Amygdala (tissue), 56 donors: ENCODE measurements at places on chromosomes 6 and 20.

GRCh38 chr20:3904224-3904623 lies 15.0 kb downstream of the PANK2 start:
- DNase-seq = no peak

- DNase-seq = peak; percentile 31
Observed at GRCh38 chr20:45372646-45373352, 5.3 kb downstream of the TP53TG5 start.

DNA sequence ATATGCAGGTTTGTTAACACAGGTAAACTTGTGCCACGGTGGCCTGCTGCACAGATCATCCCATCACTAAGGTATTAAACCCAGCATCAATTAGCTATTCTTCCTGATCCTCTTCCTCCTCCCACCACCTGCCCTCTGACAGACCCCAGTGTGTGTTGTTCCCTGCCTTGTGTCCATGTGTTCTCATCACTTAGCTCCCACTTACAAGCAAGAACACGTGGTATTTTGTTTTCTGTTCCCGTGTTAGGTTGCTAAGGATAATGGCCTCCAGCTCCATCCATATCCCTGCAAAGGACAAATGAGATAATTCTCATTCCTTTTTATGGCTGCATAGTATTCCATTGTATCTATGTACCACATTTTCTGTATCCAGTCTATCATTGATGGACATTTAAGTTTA lies 294.0 kb downstream of the PKHD1 start:
- DNase-seq = no peak

- DNase-seq = no peak
Observed at GRCh38 chr20:16752082-16752481, 3.9 kb downstream of the OTOR start.

DNA sequence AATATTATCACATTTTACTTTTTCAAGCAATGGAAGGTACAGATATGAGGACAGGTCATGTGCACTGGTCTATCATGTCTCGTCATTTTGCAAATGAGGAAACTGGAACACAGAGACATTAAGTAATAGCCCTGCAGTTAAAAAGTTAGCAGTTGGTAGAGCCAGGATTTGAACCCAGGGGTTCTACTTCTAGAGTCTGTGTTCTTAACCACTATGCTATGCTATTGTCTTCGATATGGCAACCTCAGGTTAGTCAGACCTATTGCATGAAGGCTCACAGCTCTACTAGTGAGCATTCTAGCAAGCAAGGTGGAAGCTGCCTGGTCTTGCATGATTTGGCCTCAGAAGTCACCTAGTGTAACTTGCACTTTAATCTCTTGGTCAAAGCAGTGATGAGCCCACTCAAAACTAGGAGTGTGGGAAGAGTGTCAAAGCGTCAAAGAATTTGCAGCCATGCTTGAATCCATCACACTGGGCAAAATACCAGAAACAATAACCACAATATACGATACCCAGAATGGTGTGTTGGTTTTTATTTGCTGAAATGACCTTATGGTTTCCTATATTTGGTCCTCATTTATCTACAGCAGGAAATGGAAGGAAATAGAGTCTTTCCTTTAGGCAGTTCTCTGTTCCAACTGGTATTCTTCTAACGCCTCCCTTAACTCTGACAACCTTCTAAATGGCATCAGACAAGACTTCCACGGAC lies 20.4 kb upstream of the BMP2 start:
- no peak for DNase-seq

DNA sequence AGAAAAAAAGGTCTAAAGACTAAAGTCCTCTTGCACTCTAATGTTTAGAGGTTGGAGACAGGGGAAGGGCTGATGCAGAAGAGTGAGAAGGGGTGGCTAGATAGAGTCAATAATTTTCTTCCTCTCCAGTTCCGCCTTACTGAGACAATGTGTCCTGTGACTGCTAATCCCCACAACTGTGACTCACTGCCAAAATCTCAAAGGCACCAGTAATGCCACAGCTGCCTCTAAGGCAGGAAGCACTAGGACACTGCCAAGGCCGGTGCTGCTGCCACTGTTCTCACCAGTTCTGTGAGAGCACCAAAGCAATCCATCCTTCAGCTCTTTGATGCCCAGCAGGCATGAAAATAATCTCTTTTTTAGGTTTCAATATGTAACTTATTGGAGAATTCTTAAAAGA lies 701.9 kb upstream of the MAP3K7 start:
- no peak for DNase-seq

GRCh38 chr20:62428002-62428372 lies 648 bp upstream of the RBBP8NL start:
- DNase-seq = no peak

DNA sequence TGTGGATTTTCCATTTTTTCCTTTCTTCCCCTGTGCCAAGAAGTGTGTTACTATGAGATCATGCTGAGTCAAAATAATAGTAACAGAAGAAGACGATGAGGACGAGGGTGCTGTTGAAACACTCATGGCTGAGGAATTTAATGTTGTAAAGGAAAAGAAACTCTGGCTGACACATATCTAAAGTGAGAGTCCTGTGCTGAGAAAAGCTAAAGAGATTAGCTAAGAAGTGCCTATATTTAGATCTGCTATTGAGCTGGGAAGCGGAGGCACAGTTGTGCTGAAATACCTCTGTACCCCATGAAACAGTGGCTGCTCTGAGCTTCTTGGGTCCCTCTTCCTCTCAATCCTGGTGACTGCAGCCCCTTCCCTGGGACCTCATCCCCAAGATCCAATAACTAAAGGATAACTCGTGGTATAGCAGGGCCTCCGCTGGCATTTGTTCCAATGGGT lies 1.1 kb upstream of the SYTL3 start:
- DNase-seq = no peak

DNA sequence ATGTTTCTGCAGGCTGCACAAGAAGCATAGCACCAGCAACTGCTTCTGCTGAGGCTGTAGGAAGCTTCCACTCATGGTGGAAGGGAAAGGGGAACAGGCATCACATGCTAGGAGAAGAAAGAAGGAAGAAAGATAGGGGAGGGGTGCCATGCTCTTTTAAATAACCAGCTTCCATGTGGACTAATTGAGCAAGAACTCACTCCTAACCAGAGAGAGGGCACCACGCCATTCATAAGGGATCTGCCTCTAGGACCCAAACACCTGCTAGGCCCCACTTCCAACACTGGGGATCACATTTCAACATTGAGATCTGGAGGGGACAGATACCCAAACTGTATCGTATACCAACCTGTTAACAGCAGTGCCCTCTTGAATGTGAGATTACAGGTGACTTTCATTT lies 46.9 kb upstream of the ARMC2 start:
- DNase-seq = no peak

GRCh38 chr20:24917056-24917455 lies 32.0 kb upstream of the CST7 start:
- no peak for DNase-seq

- DNase-seq = no peak
Observed at GRCh38 chr6:32613475-32613874, 23.7 kb upstream of the HLA-DQA1 start.

DNA sequence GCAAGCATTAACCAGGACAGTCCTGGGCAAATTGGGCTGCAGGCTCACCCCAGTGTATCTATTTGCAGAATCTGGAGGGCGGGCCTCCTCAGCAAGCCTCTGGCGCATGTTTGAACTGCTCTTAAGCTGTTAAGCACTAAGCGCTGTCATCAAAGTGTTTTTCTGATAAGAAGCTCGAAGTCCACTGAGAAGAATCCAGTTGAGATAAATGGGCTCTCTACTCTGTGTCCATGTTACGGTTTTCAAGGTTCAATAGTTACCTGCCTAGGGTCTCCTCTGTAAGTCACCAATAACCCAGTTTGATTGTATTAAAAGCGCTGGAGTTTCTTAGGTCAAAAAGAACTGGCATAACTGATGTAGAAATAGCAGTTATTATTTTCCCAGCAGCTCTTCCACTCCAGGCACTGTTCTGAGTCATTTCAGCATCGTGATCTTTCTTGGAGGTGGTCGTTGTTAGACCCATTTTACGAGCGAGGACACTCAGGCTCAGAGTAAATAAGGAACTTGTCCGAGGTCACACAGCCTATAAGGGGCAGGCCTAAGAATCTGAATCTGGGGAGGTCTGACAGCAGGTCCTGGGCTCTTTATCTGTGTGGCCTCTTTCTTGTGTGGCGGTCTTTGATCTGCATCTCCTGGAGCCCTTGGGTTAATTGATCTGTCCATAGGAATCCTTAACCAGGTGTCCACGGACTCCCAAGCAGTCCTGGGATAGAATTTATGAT lies 207.4 kb upstream of the ZNF217 start:
- no peak for DNase-seq

GRCh38 chr6:12791371-12791770 lies 74.8 kb downstream of the PHACTR1 start:
- no peak for DNase-seq

- no peak for DNase-seq
Observed at GRCh38 chr20:8930726-8931125, 138.2 kb upstream of the PLCB4 start.

DNA sequence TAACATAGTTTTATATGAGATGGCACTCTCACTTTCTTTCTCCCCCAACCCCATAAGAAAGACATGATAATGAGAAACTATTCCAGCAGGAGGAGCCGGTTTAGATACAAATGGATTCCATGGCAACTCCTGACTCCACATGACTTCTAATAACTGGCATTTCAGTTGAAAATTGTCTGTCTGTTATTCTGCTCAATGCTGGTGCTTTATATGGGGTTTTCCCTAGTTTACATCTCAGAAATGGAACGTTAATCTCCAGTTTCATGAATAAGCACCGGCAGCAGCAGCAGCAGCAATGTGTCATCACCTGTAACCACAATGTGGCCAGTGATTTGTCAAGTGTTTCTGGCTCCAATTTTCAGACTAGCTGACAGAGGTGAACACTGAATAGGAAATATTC lies 8.0 kb upstream of the SIM1 start:
- DNase-seq = no peak

GRCh38 chr20:35467339-35468224 lies 12.2 kb downstream of the CEP250 start:
- DNase-seq = no peak

DNA sequence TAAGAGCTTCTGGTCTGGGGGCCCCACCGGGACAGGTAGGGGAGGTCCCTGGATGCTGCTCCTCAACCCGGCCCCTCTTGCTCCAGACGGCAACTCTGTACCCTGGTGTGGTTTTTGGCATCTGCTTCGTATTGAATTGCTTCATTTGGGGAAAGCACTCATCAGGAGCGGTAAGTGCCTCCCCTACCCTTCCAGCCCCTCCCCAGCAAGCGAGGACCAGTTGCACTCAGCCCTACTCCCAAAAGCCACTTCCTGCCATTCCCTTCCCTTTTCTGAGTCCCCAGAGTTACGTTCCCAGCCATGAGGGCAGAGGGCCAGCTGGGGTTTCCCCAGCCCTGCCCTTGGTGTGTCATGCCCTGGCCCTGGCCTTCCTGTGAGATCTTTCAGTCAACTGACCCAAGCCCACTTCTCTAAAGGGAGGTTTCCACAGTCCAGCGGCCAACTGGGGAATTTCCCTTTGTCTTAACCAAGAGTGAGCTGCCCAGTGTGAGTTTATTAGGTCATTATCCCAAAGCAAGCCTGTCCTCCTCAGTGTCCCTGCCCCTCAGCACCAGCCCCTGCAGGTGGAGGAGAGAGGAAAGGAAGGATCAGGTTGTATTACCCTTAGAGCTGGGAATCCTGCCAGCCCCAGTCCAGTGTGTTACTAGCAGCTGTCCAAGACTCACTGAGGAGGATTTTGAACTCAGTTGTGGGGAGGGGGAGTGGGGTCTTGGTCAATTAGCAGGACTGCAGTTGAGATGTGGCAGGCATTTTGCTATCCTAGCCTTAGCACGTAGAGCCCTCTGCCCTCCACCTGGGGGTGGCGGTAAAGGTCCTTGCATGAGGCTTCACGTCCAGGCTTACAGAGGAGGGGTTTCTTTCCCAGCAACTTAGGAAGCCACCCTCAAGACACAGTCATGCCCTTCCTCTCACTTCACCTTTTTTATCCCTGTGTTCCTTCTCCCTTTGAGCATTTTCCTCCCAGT lies 45.8 kb downstream of the TM9SF4 start:
- DNase-seq = no peak

- no peak for DNase-seq
Observed at GRCh38 chr6:166454692-166455515, 72.2 kb upstream of the MPC1 start.

GRCh38 chr6:125790358-125791150 lies at the start of gene NCOA7:
TSS of gene NCOA7 (plus strand) at chr6:125790960. CDS start at chr6:125815355, 24,395 bp downstream.
- DNase-seq = peak; percentile 87

- DNase-seq = no peak
Observed at GRCh38 chr6:141153563-141153962, 979.2 kb upstream of the GJE1 start.

DNA sequence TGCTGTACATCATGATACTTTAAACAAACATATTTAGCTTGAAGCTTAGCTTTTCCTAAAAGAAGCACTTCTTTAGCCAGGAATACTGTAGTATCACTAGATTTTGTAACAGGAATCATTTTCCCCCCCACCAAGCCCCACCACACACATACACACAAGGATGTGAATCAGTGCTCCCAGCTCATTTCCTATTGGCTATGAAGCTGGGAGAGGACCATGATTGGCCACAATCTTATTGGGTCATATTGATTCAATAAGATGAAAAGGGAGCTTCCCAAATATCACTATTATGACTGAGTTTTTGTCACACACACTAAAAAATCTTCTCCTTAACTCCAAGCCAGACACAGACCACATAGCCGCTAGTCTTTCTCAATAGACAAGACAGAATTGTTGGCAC lies 140.5 kb upstream of the TNFAIP3 start:
- DNase-seq = no peak

- DNase-seq = no peak
Observed at GRCh38 chr20:48766961-48767960, 60.5 kb downstream of the PREX1 start.

GRCh38 chr6:164049517-164049988 lies 635.0 kb downstream of the QKI start:
- DNase-seq = no peak

GRCh38 chr6:105836379-105836778 lies 249.8 kb upstream of the PRDM1 start:
- DNase-seq = no peak

GRCh38 chr6:3230900-3231246 lies 3.4 kb upstream of the TUBB2B start:
- peak; percentile 68 for DNase-seq

GRCh38 chr20:44056010-44056698 lies 130.8 kb downstream of the JPH2 start:
- no peak for DNase-seq

- no peak for DNase-seq
Observed at GRCh38 chr6:55773620-55774216, 101.7 kb downstream of the BMP5 start.

GRCh38 chr20:57809661-57810172 lies 99.9 kb upstream of the PMEPA1 start:
- DNase-seq = no peak

- no peak for DNase-seq
Observed at GRCh38 chr6:158143700-158144099, 24.4 kb downstream of the SERAC1 start.

DNA sequence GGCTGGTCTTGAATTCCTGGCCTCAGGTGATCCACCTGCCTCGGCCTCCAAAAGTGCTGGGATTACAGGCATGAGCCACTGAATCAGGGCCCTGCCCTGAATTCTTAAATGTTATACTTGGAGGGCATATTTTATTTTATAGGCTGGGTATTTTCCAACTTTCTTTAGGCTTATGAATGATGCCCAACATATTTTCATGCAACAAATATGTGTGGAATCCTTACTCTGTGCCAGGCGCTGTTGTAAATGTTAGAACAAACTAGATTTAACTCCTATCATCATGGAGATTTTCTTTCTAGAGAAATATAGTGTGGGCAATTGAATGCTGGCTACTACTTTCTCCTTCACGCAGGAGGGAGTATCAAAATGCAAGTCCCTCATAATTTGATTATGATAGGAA lies 71.2 kb downstream of the SAMD5 start:
- DNase-seq = no peak

GRCh38 chr6:97440590-97441176 lies 157.7 kb upstream of the MMS22L start:
- DNase-seq = peak; percentile 16
